Dermis microvascular lymphatic vessel endothelial cell (primary cell): ENCODE measurements at places on chromosomes 5 and 9. TPM values are rescaled to one million over a fixed set of nuclear protein-coding genes. Genes with fewer than 3 reads are reported as not detected.
A peak's percentile ranks its signal among the peaks of the same experiment; 100 is the strongest.

DNA sequence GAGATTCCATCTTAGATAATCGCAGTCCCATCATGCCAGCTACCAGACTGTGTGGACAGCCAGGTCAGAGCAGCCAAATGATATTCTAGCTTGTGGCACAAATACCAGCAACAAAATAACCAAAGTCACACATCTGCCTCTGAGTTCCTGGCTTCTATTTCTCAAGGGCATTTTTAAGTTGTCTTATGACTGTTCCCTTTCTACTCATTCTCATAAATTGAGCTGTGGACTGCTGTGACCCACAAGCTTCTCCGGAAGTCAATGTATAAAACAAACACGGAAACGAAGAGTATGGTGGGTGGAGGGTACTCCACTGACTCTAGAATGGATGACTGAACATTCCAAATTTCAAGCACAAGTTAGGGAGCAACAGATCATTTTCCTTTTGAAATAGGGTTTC, 43.9 kb downstream of the PDCD1LG2 start:
- no peak for DNase-seq

- no peak for DNase-seq
These were observed 46.3 kb downstream of the PHAX start for GRCh38 chr5:126647071-126647470.

DNA sequence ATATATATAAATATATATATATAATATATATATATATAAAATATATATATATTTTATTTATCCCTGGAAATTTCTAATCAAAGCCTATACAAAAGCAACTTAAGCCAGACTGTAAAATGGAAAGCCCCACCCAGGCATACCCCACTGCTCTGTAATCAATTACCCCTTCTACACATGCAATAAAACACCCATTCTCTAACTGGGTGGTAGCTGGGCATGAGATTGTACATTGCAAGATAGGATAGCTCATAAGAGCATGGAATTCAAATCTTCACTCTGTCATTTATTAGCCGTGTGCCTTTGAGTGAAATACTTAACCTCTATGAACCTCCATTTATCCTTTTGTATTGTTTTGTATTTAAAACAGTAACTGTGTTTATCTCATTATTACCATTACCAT, 405.3 kb upstream of the SLC30A5 start:
- DNase-seq: no peak

- DNase-seq: peak; percentile 48
These were observed 66.6 kb upstream of the SPATA31E1 start for GRCh38 chr9:87816036-87816435.

DNA sequence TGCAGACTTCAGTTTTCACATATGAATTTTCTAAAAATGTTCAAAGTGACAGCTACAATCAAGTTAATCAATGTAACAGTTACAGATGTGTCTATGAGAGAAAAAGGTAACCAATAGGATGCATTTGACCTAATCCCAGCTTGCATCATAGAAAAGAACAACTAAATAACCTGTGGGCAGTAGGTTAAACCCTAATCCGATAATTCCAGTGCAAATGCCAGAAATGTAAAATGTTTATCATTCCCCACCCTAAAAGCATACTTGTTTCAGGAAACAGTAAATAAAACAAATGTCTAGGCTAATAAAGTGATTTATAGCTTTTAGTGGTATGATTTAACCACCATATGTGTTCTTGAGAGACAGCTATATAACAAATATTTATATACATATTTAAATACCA, 592.6 kb downstream of the PRELID2 start:
- no peak for DNase-seq

DNA sequence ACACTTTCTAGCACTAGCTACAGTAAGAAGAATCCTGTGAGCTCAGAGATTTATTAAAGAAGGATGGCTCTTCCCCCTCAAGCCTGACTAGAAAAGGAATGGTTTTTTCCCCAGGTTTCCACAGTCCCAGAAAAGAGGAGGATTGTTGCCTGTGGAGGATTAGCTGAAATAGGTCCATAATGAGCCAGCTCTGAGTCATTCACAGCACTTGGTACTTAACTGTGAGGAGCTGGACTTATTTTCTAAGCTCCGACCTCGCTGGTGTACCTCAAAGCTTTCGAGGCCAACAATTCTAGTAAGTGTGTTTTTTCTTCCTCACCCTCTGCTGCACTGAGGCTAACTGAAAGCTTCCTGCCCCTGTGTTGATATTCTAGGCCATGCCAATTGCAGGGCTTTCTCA, 222.5 kb upstream of the IL12B start:
- no peak for DNase-seq

DNA sequence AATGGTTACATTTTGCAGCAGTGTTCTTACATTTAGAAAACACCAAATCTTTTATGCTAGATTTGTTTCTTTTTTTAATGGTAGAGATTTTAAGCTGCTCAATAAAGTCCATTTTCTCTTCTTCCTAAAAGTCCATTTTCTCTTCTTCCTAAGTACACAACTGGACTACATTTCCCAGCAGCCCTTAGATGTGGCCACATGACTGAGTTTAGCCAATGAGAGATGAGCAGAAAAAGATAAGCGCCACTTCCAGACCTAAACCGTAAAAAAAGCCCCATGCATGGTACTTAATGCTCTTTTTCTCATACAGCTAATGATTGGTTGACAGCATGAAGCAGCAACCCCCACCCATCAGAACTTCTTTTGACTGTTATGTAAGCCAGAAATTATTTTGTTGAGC, 206.7 kb downstream of the FAM114A2 start:
- peak; percentile 14 for DNase-seq

- no peak for DNase-seq
These were observed 127.8 kb upstream of the CCDC180 start for GRCh38 chr9:97179616-97180015.

- DNase-seq: no peak
These were observed 13.4 kb upstream of the PCSK5 start for GRCh38 chr9:75876999-75877640.

GRCh38 chr9:81086416-81086815, 602.9 kb downstream of the TLE1 start:
- no peak for DNase-seq

DNA sequence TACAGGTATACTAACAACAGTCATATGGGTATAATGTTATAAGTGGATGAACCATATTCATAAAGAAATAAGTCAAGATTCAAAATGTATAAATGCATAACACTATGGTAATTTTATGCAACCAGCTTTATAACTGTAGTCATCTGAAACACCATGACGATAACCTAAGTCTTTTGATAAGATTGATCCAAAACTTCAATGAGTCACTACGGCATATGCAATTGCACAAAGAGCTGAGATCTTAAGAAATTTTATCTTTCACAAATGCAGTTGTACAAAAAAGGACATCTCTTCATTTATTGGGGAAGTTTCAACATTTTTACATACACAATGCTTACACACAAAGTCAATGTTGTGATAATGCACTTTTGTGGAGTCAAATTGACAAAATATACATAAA, 20.3 kb downstream of the FAM81B start:
- DNase-seq: no peak

DNA sequence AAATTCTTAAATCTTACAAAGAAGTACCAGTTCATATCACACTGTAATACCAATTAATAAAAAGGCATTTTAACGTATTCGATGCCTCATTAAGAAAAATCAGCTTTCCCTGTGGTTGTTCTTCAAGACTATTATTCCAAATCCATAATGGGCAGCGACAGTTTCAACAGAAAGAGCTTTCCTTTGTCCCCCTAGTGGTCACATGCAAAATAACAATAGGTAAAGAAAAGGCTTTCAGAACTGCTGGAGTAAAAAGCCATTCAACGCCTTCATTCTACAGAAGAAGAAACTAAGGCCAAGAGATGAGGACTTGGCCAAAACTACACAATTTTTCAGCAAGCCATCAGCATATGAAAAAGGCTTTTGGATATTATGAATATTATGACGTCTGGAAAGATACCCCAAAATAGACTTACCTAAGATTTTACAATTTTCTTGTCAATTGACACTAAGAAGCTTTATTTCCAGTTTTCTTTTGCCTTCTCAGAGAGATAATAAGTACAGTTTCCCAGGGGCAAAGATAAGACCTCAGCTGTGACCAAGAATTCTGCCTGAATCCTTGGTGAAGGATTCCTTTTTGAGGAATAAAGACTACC, 6.7 kb upstream of the CDH6 start:
- DNase-seq: peak; percentile 19

DNA sequence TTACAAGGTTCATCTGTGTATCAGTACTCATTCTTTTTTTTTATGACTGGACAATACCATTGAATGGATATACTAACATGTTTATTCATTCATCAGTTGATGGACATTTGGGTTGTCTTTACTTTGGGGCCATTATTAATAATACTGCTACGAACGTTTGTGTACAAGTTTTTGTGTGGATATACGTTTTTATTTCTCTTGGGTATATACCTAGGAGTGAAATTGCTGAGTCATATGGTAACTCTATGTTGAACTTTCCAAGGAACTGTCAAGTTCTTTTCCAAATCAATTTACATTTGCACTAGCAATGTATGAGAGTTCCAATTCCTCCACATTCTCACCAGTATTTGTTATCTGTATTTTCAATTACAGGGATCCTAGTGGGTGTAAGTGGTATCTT, 12.0 kb upstream of the LECT2 start:
- no peak for DNase-seq

GPR151 gene
- not detected in 2 replicates for total RNA-seq

NUTM2G gene
- not detected in 2 replicates for total RNA-seq

SLC4A9 gene
- total RNA-seq: not detected in 2 replicates

GDNF gene
- not detected in 2 replicates for total RNA-seq

FAM221B gene
- total RNA-seq: not detected in 2 replicates

GOLPH3 gene
- 42.0 and 55.0 TPM in 2 replicates for total RNA-seq
